ENCODE measurements at places on chromosomes 3 and 15. TPM values are rescaled to one million over a fixed set of nuclear protein-coding genes. Genes with fewer than 3 reads are reported as not detected.

The DPPA2 gene
- total RNA-seq = not detected

DNA sequence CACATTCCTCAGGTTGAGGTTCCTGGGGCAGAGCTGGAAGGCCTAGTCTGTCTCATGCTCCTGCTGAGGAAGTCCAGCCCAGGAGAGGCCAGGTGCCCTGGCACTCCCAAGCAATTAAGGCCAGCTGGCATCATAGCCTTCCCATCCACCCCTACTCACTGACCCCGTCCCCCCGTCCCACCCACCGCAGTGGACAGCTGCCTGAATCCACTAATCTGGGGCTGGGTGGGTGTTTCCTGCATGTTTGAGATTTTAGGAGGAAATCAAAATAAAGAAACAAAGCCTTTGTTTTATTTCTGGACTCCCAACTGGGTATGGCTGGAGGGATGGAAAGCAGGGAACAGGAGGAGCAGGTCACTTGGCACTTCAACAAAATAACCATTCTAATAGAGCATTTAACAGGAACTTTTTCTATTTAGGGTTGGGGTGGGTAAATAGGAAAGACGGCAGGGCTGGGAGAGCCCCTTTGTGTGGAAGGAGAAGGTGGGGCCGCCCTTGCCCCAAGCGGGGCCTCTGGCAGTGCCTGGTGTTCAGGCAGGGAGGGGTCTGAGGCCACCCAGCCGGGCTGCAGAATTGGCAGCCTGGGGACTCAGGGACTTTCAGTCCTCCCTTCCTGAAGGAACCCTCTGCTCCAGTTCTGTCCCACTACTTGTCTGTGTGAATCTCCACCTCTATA, 8.5 kb downstream of the MRAS start:
- DNase-seq = no peak

GRCh38 chr3:4865714-4866113, 113.5 kb upstream of the BHLHE40 start:
- no peak for DNase-seq

GRCh38 chr3:3302964-3303363, 123.5 kb upstream of the CRBN start:
- no peak for DNase-seq

DNA sequence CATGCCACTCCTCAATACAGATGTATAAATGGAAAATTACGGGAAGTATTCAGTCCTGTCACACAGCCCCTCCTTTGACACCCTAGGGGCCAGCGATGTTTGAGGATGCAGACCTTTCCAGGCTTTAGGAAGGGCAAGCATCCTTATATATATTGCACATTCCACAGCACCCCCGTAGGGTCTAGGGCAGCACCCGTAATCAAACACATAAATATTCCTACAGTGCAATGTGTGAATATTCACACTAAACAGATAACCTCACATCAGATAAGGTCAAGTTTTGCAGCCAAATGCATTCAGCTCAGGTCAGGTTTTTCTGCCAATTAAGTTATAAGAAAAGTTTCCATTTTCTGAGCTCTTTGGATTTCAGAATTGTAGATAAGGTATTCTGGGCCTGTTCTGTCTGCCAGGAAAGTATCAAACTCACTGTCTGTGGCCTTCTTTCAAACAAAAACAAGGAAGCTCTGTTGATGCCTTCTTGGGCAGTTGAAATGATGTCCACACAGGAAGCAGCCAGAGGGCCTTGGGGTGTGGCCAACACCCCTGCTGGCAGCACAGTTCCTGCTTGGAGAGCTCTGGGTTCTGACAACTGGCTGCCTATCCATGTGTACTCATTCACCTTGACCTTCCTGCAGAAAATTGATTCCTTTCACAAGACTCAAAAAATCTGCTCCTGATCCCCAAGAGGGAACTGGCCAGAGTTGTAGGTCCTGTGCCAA, 427.0 kb downstream of the NTRK3 start:
- no peak for DNase-seq

GRCh38 chr3:197858598-197858997, 67.5 kb downstream of the LRCH3 start:
- no peak for DNase-seq

DNA sequence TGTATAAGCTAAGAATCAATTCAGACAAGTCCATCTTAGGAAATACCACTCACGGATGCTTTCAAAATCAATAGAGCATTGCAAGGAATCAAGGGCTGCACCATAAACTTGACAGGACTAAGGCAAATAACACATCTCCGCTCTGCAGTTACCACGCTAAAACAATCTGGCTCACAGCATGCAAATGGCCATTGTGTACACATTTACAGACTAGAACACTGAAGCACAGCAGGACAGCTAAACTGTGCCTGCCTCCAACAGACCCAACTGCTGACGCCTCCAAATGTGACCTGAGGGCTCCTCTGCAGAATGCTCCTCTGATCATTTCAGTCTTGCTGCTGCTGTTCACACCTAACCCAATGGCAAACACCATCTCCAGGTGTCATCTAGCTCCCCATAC, 104.3 kb downstream of the MEX3B start:
- no peak for DNase-seq

DNA sequence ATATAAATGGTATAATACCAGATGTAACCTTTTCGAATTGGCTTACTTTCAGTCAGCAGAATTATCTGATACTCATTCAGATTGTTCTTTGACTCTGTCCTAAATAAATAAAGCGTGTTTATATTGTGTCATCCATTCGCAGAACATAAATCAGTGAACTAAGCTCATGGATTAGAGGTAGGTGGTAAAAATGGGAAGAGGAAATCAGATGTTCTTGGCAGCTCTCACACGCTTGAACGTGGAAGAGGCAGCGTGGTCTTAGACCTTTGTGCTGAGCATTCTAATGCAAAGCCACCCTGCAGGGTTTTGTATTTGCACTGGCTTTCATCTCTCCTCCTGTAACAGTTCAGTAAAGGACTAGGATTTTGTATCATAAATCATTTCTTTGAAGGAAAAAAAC, 441.4 kb downstream of the GABRG3 start:
- DNase-seq = no peak

GRCh38 chr3:126522363-126522788, 1.6 kb upstream of the CHST13 start:
- DNase-seq = peak; percentile 85

DNA sequence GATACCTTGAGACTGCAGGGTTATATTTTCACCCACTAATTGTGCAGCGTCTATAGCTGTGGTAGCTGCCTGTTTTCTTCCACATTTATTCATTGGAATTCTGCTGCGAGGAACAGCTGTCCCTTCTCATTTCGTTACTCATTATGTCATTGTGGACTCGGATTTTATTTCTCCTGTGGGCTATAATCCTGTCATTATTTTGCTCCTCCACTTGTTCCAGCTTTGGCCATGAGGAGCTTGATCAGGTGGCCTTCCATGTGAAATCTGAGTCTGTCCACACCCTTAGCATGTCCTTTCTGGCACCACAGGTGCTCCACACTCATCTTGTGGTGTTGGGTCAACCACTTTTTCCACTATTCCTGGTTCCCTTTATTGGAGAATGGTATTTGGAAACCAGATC, 14.8 kb downstream of the LYSMD4 start:
- DNase-seq = no peak

DNA sequence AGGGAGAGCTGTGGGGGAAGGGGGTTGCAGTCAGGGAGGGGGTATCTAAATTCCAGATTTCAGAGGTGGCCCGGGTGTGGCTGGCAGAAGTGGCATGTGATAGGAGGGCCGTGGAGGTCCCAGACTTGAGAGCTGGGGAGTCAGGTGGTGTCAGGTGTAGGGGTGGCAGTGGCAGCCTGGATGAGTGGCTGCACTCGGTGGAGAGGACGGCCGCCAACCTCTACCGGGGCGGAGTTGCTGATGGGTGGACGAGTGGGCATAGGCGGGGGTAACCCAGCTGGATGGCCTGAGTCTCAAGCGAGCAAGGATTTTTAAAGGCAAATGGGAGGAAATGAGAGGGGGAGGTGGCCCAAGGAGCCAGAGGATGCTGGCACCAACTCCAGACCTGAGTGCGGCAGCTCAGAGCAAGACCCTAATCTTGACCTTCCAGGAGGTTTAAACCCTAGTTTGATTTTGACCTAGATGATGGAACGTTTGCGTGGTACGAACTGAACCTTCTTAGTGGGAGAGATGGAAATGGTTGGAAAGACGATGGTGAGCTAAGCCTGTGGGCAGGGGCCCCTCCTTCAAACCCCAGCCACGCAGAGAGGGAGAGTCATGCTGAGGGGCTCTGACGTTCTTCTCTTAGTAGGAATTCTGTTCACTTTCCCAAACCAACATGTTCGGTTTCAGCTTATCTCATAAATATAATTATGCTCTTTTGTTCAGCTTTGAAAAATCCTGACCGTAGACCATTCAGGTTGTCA, 8.0 kb downstream of the TRAK1 start:
- DNase-seq = peak; percentile 76

Measured in posterior vena cava (tissue), 2 donors.